ENCODE measurements at places on chromosomes 12 and 14.
A peak's percentile ranks its signal among the peaks of the same experiment; 100 is the strongest.

- no peak for DNase-seq
These were observed 40.3 kb downstream of the NELL2 start for GRCh38 chr12:44835641-44836379.

GRCh38 chr12:95789126-95790032 is 1.2 kb downstream of the NTN4 start:
- DNase-seq, result peak; percentile 69

- DNase-seq, result no peak
These were observed 448.6 kb downstream of the RAD51B start for GRCh38 chr14:68268197-68268596.

GRCh38 chr12:19572920-19573558 is 133.7 kb downstream of the AEBP2 start:
- DNase-seq, result no peak

DNA sequence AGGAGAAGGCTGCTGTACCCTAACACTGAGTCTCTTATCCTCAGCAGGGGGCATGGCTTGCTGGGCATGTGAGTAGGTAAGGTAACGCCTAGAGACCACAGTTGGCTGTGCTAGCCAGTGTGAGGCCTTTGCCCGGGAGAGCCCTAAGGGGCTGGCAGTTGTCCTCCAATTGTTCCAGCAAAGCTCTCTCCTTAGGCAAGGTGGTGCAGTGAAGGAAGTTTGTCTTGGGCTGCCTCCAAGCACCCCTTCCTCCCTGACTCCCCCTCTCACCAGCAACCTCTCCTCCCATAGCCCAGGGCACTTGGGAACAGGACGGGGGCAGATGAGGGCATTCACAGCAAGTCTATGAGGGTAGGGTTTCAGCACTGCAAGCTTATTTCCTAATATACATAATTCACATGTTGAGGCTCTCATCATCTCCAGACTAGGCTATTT is 23.0 kb downstream of the LACRT start:
- no peak for DNase-seq

DNA sequence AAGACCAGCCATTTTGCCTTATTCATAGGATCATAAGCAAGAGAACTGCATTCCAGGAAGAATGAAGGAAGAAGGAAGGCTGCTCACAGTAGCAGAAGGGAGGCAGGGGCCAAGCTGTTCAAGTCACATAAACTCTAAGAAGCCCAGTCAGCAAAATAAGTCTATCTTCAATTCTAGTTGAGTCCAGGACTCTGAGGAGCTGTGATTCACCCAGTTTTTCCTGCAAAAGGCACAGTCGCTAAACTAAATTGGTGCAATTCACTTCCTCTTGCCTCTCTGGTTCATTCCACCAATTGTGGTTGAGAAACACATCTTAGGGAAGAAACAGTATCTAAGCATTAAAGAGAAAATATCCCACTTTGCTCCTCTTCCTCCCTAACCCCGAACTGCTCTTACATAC is 9.8 kb downstream of the ZNF641 start:
- no peak for DNase-seq

GRCh38 chr12:92452763-92453162 is 250.0 kb upstream of the PLEKHG7 start:
- no peak for DNase-seq

DNA sequence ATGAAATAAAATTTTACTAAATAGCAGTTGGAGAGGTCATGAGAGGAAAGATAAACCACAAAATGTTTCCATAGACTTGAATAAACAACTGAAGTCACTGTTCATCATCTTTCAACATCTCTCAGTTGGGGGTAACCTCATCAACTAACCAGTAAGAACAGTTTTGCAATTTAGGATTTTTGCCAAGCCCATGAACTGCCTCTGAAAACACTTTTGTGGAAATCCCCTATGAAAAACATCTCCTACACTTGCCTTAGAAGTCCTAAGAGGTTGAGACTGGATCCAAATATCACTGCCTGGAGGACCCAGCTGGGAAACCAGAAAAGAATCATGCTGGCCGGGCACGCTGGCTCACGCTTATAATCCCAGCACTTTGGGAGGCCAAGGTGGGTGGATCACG is 273.1 kb downstream of the C12orf50 start:
- DNase-seq, result no peak

GRCh38 chr14:70702161-70702560 is 60.4 kb downstream of the TTC9 start:
- DNase-seq, result no peak

DNA sequence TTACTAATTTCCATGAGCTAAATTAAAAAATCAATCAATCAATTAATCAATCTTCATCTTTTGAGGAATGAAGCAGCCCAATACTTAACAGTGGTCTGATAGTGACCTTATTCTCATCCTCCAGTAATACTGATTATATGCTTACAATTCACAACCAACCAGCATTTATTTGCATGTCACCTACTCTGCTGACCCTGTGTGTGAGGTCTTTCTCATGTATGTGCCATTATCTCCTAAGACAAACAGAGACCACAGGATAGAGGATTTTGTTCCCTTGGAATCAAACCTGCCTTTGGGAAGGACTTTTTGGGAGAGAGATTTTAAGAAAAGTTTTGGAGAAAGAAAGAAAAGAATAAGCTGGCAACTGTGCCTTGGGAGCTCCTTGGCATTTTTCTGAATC is 197.2 kb downstream of the NRXN3 start:
- DNase-seq, result no peak

GRCh38 chr14:106141242-106142220 is 615.1 kb downstream of the TMEM121 start:
- no peak for DNase-seq

DNA sequence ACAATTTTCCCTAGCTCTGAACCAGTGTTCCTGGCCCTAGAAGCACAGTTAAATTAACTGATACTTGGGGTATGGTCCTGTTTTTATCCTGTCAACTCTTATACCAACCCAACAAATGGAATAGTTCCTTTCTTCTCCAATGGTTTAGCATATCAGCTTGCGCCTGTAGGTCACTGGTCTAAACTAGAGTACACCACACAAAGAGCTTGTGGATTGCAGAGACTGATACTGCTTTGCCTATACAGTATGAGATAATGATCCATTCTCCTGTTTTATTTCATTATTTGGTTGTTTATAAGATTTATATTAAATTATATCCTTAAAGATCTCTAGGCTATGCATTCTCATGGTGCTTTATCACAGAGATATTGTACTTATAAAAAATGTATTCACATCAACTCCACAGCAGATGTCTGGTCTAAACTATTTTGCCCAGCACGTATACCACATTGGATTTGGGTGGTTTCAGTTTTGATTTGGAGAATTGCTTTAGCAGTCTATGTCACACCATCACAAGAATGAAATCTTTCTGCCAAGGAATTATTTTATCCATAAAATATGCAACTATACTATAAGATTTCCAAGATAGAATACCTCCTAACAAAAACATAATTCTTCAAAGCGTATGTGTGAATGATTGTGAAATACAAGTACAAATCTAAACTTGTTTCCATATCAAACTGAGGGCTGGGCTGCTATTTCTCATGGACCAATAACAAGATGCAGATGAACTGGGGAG is 142.1 kb downstream of the SLC16A7 start:
- DNase-seq, result no peak

DNA sequence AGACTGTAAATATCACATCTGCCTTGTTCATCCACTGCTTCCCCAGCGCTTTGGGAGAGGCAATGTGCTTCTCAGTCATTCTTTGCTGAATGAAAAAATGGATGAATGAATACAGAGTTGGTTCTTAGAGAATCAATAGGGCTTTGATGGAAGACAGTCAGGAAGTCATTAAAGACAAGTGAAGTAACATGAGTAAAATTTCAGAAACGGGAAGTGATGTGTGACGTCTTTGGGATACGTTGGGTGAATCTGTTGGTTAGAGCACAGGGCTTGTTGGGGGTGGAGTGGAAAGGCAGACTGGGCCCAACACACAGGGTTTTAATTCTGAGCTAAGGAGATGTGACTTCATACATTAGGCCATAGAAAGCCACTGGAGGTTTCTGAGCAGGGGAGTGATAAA is 39.0 kb upstream of the NRXN3 start:
- no peak for DNase-seq

- DNase-seq, result no peak
These were observed 25.4 kb downstream of the CDC42BPB start for GRCh38 chr14:103031956-103032355.

DNA sequence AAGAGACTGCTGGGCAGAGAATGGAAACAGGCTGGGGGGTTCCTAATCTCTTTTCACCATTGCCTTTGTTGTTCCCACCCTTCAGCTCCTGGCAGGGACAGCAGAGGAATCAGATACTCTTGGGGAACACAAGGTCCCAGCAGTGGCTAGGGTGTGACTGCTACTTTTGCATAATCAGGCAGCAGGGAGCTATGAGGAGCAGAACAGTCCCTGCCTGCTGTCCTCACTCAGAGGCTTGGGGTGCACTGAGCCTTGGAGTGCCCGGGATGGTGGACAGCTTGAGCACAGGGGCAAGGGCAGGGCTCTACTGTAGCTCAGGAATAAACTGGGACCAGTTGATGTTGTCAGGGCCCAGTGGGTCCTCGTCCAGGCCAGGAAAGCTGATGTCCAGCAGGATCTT is 1.5 kb upstream of the TEX52 start:
- DNase-seq, result no peak

- DNase-seq, result no peak
These were observed 34.3 kb downstream of the HSP90AA1 start for GRCh38 chr14:102052522-102052921.

- DNase-seq, result no peak
These were observed 175.1 kb downstream of the TMEM132C start for GRCh38 chr12:128442096-128442495.

- peak; percentile 72 for DNase-seq
These were observed 113.7 kb downstream of the DUSP6 start for GRCh38 chr12:89238593-89238992.

DNA sequence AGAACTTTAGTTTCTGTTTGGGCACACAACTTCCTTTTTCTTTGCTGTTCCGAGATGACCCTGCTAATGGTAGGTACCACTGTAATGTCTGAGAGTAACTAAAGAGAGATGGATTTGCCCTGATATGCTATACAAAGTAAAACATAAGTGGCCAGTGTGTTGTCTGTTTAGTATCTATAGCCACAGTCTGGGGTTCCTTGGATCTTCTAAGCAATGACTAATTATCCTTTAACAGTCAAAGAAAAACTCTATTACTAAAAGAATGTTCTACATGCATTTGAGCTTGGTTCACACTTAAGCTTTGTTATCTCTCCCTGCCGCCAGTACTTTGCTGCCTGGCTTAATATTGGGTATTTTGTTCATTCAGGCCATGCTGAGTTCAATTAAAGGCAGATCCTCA is 1051.9 kb upstream of the FLRT2 start:
- DNase-seq, result no peak

GRCh38 chr12:118175823-118176447 is 40.0 kb downstream of the PEBP1 start:
- no peak for DNase-seq

DNA sequence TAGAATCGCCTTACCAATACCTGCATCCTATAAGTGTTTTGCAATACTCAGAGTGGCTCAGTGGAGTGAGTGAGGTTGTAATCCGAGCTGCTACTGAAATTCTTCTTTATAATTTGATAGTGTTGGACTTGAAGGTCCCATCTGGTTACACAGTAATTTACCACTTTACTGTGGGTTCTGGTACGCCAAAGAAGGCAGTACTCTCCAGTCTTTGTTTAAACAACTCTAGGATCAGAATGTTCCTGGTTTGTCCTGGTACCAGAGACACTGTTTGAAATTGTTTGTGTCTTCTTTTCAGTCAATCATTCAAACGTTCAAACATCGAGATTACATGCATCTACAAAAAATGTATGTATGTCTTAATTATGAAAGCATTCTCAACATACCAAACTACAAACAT is 51.3 kb upstream of the AMN1 start:
- DNase-seq, result no peak

DNA sequence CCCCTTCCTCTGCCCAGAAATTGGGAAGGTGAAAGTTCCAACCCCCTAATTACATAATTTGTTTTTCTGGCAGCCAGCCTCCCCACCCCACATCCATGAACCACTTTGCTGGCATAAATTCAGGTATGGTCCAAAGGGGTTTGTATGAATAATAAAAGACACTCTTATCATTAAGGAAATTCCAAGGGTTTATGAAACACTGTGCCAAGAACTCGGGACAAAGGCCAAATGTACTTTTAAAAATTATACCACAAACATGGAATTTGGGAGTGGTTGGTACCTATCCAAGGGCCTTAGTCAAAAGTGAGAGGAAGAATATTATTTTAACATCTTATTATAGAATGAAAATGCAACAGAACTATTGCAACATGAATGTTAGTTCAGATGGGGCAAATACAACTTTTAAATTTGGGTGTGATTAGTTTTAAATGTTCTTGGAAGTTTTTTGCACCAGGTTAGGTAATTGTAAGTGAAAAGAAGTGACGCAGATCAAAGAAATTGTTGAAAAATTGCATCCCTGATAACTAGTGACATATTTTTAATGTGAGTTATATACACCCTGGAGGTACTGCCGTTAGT is 217.8 kb downstream of the TMEM117 start:
- DNase-seq, result no peak

DNA sequence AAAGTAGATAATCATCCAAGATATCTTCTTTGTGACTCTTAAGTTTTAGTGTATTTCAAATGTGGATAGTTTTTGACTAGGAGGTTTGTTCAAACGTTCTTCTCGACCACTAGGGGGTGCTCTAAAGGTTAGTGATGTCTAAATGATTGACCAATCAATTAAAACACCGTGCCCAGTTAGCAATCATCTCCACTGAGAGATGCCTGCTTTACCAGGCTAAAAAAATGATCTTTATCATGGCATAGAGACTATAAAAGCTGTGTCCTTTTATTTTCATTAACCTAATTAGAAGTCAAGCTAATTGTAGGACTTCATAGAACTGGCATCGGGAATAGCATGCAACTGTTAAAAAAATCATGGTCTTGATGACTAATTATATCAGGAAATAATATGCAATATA is 153.9 kb downstream of the PRKCH start:
- no peak for DNase-seq

DNA sequence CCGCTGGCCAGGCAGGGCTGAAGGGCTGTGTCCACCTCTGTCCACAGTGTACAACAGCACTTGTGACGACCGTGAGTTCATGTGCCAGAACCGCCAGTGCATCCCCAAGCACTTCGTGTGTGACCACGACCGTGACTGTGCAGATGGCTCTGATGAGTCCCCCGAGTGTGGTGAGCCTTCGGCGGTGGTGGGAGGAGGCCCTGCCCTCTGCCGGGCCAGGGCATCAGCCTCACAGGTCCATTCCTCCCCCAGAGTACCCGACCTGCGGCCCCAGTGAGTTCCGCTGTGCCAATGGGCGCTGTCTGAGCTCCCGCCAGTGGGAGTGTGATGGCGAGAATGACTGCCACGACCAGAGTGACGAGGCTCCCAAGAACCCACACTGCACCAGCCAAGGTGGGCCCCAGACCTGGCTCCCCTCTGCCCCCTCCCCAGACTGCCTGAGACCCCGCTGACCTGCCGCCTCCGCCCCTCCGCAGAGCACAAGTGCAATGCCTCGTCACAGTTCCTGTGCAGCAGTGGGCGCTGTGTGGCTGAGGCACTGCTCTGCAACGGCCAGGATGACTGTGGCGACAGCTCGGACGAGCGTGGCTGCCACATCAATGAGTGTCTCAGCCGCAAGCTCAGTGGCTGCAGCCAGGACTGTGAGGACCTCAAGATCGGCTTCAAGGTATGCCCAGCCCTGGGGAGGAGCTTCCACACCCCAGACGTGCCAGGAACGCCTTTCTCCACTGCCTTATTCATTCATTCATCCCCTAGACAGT is 20.8 kb upstream of the NXPH4 start:
- peak; percentile 46 for DNase-seq

- no peak for DNase-seq
These were observed 73.1 kb downstream of the ZFP36L1 start for GRCh38 chr14:68719634-68720384.

GRCh38 chr12:83753205-83753604 is 1066.5 kb downstream of the TMTC2 start:
- no peak for DNase-seq
